ENCODE measurements at places on chromosomes 4 and X.
A peak's percentile ranks its signal among the peaks of the same experiment; 100 is the strongest.

DNA sequence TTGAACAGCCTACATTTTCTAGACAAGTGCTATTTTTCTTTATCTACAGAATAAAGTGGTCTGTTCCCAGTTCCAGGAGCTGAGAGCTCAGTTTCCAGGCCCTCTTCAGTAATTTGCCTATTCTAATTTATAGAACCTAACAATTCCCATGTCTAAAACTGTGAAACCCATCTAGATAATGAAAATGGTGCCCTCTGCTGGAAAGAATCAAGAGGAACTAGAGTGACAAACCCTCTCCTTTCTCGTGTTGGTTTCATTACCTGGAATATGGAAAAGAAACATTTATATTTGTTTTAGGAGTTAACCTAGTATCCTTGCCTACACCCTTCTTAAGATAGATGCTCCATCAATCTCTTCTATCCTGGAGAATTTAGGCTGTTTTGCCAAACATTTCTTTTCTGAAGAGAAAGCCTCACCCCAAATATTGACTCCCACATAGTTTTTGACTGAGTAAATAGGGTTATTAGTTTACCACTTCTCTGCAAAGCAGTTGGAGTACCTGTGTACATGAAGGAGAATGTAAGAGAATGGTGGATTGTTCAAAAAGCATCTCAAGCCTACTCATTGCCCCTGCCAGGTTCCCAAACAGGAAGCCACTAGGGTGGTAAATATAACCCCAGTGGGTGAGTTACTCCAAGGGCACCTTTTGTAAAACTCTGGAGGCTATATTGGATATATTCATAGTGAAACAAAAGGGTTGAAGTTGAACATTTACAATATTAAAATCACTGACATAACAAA is 121.6 kb downstream of the RASL11B start:
- DNase-seq, result peak; percentile 8

DNA sequence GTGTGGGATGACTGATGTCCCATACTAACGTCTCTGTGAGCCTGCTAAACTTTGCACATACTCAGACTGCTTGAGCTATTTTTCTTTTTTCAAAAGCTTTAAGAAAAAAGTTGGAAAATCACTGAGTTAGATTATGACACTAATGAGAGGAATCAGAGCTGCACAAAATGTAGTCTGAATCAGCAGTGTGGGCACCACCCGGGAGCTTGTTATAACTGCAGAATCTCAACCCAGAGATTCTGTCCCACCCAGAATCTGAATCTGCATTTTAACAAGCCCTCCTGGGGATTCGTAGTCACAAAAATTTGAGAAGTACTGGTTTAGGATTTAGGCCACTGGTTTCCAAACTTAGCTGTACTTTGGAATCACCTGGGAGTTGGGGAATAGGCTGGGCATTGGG is 102.1 kb upstream of the MID1IP1 start:
- no peak for DNase-seq

DNA sequence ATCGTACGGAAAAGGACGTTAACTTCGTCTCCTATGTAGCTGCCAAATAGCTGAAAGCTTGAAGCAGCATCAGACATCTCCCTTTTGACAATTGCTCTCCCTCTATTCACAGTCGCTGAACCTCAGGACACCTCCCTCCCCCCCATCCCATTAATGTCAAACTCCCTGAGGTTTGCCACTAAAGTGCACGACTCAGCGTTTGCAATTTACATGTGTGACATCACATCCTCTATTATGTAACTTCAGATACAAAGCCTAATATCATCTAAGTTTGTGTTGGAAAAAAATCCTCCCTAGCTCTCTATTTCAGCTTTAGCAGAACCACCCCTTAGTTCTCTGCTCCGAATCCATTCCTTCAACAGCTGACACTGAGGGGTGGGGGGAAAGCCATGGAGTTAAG is 5.5 kb upstream of the NR3C2 start:
- DNase-seq, result no peak

DNA sequence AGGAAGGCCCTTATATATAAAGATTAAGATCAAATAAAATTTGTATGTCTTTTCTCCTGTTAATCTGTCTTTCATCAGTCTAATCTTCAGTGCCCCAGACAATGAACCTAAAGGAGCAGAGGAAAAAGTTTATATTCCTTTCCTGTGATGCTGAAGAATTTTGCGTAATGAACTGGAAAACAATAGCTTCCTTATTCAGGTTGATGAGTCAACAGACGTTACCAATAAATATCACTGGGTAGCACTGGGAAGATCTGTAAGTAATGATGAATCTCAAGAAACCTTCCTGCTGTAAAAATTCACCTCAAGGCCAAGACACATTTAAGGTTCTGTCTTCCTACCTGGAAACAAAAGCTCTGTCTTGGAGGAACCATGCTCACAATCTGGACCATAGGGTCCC is 25.5 kb downstream of the CDKN2AIP start:
- no peak for DNase-seq

GRCh38 chrX:10414862-10415261 is 205.5 kb downstream of the MID1 start:
- DNase-seq, result no peak

- DNase-seq, result no peak
These were observed 16.4 kb downstream of the HAND2 start for GRCh38 chr4:173513651-173514050.

- DNase-seq, result no peak
These were observed 32.4 kb downstream of the PRDX4 start for GRCh38 chrX:23699636-23700194.

- peak; percentile 80 for DNase-seq
These were observed 28.2 kb upstream of the HUWE1 start for GRCh38 chrX:53714580-53715345.

DNA sequence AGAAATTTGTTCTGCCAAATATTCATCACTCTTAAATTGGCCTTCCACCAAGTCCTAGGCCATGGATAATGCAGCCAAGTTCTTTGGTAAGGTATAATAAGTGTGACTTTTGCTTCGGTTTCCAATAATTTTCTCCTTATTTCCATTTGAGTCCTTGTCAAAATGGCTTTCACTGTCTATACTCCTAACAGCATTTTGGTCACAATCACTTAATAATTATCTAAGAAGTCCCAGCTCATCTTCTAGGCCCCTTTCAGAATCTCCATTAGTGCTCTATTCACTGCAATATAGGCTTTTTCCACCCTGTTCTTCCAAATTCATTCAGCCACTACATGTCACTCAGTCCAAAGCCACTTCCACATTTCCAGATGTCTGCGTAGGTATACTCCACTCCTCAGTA is 51.0 kb upstream of the SPIN4 start:
- DNase-seq, result no peak

GRCh38 chr4:104490096-104490769 is 4.5 kb downstream of the CXXC4 start:
- DNase-seq, result no peak

GRCh38 chr4:150325872-150326271 is 247.6 kb downstream of the DCLK2 start:
- no peak for DNase-seq

GRCh38 chr4:111362941-111363361 is 740.1 kb upstream of the PITX2 start:
- no peak for DNase-seq

- peak; percentile 92 for DNase-seq
These were observed 17.0 kb upstream of the TMEM154 start for GRCh38 chr4:152696764-152697261.

DNA sequence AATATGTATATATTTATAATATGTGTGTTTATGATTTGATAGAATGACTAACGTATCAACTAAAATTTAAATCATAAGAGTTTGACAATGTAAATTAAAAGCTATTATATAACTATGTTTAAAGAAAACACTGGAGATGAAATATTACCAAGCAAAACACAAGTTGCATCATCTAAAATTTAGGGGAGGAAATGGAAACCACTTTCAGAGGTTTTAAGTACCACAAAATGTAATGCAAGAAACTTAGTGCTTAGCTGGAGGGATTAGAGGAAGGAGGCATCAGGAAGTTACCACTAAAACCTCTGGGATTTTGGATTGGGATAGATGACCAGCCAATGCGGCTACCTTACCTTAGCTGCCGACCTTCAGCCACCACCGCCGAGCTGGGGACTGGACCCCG is 1192.1 kb upstream of the PRKX start:
- no peak for DNase-seq

GRCh38 chr4:76252271-76252653 is 741 bp downstream of the FAM47E start:
- DNase-seq, result no peak

DNA sequence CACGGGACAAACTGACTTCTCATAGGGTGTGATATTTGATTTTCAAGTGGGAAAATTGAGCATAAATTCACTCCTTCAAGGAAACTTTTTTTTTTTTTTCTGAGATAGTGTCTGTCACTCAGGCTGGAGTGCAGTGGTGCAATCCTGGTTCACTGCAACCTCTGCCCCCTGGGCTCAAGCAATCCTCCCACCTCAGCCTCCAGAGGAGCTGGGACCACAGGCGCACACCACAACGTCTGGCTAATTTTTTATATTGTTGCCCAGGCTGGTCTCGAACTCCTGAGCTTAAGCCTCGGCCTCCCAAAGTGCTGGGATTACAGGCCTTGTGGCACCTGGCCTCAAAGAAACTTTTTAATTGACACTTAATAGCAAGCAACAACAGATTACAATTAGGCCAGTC is 13.8 kb downstream of the CLDN34 start:
- no peak for DNase-seq

DNA sequence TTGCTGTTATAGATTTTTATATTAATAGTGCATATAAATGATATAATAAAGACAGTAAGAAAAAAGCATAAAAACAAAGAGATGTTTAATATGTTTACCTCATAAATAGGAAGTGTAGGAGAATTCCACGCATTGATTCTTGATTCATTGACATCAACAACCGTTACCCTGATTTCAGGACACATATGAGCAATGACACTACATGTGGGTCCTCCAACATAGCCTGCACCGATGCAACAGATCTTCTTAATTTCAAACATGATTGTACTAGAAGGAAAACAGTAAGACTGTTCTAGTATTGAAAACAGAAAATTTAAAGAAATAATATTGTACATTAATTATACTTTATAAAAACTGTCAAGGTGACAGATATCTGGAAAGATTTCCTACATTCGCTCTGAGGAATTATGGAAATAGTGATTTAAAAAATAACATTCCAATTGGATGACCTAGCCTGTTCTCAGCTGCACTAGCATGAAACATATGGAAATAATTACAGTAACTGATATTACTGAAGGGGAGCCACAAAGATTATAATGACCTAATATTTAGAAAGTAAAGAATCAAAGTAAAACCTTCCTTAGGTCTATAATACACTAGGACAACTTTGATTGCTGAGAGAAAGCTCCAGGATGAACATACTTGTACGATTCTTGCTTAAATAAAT is 5.9 kb downstream of the UGDH start:
- DNase-seq, result no peak

GRCh38 chr4:93540562-93540961 is 288.0 kb upstream of the ATOH1 start:
- no peak for DNase-seq

GRCh38 chrX:109854096-109854495 is 121.0 kb upstream of the ACSL4 start:
- no peak for DNase-seq

- no peak for DNase-seq
These were observed 8.2 kb upstream of the EXOSC9 start for GRCh38 chr4:121792966-121793365.

- no peak for DNase-seq
These were observed 2.7 kb downstream of the SLC6A8 start for GRCh38 chrX:153690466-153690865.

- no peak for DNase-seq
These were observed 21.6 kb downstream of the TSPAN6 start for GRCh38 chrX:100615005-100615404.

DNA sequence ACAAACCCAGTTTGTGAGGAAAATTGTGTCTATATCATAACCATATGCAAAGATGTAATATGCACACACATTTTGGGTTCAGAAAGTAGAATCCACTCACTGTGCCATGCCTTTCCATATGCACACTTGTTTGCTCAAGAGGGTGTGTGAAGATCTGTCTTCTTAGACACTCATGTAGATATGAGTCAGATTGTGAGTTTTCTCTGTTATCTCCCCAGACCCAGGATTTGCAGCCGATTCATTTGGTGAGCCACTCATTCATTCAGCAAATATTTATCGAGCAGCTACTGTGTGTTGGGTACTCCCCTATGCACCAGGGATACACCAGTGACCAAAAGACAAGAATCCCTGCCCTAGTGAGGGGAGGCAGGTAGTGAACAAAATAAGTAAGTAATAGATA is 81.5 kb downstream of the CLCN5 start:
- no peak for DNase-seq

GRCh38 chr4:114209584-114209983 is 230.1 kb upstream of the ARSJ start:
- no peak for DNase-seq

GRCh38 chr4:79450053-79450452 is 42.0 kb upstream of the GK2 start:
- no peak for DNase-seq

GRCh38 chr4:174553828-174554227 is 31.5 kb upstream of the HPGD start:
- DNase-seq, result no peak

- DNase-seq, result no peak
These were observed 14.5 kb downstream of the MAGEA9B start for GRCh38 chrX:149572743-149573142.

GRCh38 chr4:118353534-118354030 is 779 bp upstream of the PRSS12 start:
- DNase-seq, result no peak

DNA sequence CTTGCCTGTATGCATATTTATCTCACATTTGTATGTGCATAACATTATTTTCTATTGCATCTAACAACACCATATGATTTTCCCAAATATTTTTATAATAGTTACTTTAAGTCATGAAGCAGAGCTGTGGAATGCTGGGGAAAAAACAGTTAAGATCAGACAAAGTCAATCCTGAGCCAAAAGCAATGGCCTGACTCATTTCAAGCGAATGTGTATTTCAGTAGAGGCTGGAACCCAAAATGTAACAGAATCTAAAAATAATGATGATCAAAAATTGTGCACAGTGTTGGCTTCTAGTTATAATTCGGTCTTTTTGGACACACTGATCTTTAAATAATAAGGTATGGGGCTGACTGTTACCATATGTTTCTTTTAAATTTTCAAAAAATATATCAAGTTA is 516.2 kb upstream of the ADGRL3 start:
- no peak for DNase-seq

GRCh38 chrX:118088084-118088483 is 28.5 kb downstream of the KLHL13 start:
- DNase-seq, result no peak

- no peak for DNase-seq
These were observed 50.8 kb downstream of the ANXA3 start for GRCh38 chr4:78602334-78602733.

- DNase-seq, result no peak
These were observed 608.3 kb upstream of the PCDH10 start for GRCh38 chr4:132540797-132541196.

- DNase-seq, result no peak
These were observed 37.0 kb downstream of the NSG1 start for GRCh38 chr4:4423706-4424498.

DNA sequence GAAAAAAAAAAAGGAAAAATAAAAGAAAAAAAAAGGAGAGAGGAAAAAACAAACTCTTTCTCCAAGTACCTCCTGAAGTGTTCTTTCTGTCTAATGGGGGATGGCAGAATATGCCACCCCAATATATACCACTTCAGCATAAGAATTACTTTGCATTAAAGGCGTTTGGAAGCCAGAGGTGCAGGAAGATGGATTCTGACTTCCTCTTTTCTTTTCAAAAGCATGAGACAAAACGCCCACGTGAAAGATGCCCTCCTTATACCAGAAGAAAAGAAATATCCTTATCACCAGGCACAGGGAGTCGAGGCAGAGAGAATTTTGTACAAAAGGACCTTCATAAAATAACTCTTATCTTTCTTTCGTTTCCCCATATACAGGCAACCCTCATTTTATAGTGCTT is 40.9 kb downstream of the COX18 start:
- no peak for DNase-seq

GRCh38 chr4:5399124-5399523 is 309.2 kb downstream of the EVC2 start:
- no peak for DNase-seq
